Progenitor cell of endocrine pancreas (in vitro differentiated cells): ENCODE measurements at places on chromosomes 1 and 21. TPM values are rescaled to one million over a fixed set of nuclear protein-coding genes. Genes with fewer than 3 reads are reported as not detected.

OR2M5 gene
- total RNA-seq = not detected in 2 replicates

KRTCAP2 gene
- total RNA-seq = 146 and 149 TPM in 2 replicates

SLC2A5 gene
- total RNA-seq = not detected in 2 replicates

OR2L2 gene
- 0.14 and 0.22 TPM in 2 replicates for total RNA-seq

GRCh38 chr1:67752306-67752705 lies 67.3 kb downstream of the GADD45A start:
- H3K27ac ChIP-seq = no peak overlapping the region
- peaks cover 37% of the 10 kb centered on the region for H3K4me1 ChIP-seq
- H3K27me3 ChIP-seq = no peaks in the 10 kb centered on the region

GRCh38 chr21:40056031-40056430 lies 188.8 kb downstream of the PCP4 start:
- no peak overlapping the region for H3K27ac ChIP-seq
- peaks cover 8% of the 10 kb centered on the region for H3K36me3 ChIP-seq
- no peak overlapping the region for H3K4me3 ChIP-seq
- DNase-seq = no peak

GRCh38 chr1:44377925-44378784 lies 23.1 kb upstream of the ERI3 start:
- H3K4me3 ChIP-seq = no peak overlapping the region
- peak; percentile 40 for DNase-seq
- H3K36me3 ChIP-seq = no peaks in the 10 kb centered on the region
- peaks cover 26% of the 10 kb centered on the region for H3K27me3 ChIP-seq

- no peaks in the 10 kb centered on the region for H3K36me3 ChIP-seq
- peaks cover 6% of the 10 kb centered on the region for H3K4me1 ChIP-seq
- no peak overlapping the region for H3K27ac ChIP-seq
- H3K27me3 ChIP-seq = peaks cover 12% of the 10 kb centered on the region
- H3K4me3 ChIP-seq = no peak overlapping the region
- no peak for DNase-seq
These were observed 146.6 kb downstream of the GLUL start for GRCh38 chr1:182245040-182245439.

DNA sequence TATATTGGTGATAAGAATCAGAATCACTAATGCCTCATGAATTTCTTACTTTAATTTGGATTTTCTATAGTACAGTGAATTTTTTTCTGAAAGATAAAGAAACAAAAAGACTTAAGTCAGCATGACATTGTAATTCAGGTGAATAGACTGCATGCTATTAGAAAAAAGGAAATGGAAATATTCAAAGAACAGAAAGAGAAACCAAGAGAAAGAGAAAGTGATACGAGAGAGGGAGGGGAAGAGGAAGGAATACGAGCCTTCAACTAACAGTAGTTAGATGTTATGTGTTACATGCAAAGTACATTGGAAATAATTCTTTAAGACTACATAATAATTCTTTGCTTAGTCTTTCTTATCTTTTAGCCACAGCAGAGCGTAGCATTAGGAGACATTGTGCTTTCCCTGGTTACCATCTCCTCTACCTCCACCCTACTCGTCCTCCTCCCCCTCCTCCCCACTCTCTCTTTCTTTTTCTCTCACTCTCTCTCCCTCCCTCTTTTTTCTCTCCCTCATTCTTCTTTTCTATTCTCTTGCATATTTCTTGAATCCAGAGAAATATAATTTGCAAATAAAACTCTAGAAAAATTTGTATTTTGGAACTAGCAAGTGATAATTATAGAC lies 46.4 kb upstream of the ADGRL4 start:
- no peak overlapping the region for H3K27ac ChIP-seq
- no peak for DNase-seq
- no peak overlapping the region for H3K4me3 ChIP-seq
- H3K4me1 ChIP-seq = no peaks in the 10 kb centered on the region
- H3K27me3 ChIP-seq = no peaks in the 10 kb centered on the region

DNA sequence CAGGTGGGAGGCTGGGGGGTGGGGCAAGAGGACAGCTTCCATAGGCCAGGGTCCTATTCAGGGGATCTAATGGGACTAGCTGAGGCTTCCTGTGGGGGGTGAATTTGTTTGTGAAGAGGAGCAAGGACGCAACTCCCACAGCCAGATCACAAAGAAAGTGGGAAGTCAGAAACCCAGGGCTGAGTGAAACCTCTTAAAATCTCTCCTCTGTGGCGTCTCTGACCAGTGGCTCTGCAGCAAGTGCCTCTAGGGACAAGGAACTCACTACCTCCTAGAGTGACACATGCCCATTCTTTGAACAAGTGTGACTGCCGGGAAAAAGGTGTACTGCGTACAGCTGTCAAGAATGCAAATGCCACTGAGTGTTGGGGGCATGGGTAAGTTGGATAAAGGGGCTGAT lies 187.9 kb downstream of the HIVEP3 start:
- peaks cover 30% of the 10 kb centered on the region for H3K27me3 ChIP-seq
- no peaks in the 10 kb centered on the region for H3K36me3 ChIP-seq
- no peak overlapping the region for H3K27ac ChIP-seq
- no peaks in the 10 kb centered on the region for H3K4me1 ChIP-seq
- no peak for DNase-seq
- no peak overlapping the region for H3K4me3 ChIP-seq

DNA sequence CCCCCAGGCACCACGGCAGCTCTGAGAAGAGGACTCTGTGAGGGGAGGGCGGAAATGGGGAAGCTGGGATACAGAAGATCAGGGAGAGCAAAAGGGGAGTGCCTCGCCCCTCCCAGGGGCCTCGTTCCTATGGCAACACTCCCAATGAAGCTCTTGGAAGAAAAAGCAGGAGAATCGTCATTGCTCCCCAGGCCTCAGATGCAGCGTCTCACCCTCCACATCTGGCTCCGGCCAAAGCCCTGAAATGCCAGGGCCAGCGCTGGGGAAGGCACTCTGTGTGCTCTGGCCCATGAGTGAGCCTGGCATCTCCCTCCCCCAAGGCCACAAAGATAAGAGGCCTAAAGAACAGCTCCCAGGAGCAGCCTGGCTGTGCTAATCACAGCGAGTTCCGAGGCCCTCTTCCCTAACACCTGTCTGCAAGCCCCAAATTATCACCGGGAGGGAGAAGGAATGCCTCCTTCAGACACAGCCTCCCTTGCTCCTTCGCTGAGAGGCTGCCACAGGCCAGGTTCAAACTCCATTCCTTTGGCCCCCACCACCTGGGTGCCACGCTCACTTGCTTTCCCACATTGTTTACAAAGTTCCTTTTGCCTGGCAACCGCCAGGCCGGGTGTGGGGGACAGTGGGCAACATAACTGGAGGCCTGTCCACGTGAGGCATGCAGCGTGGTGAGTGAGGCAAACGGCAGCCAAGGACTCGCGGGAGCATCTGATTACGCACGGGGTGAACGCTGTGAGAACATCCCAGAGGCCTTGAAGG lies 27.8 kb downstream of the ECE1 start:
- no peaks in the 10 kb centered on the region for H3K27me3 ChIP-seq
- H3K4me3 ChIP-seq = peak overlapping the region; percentile 12
- peaks cover 41% of the 10 kb centered on the region for H3K4me1 ChIP-seq
- no peak for DNase-seq
- peaks cover 36% of the 10 kb centered on the region for H3K36me3 ChIP-seq

DNA sequence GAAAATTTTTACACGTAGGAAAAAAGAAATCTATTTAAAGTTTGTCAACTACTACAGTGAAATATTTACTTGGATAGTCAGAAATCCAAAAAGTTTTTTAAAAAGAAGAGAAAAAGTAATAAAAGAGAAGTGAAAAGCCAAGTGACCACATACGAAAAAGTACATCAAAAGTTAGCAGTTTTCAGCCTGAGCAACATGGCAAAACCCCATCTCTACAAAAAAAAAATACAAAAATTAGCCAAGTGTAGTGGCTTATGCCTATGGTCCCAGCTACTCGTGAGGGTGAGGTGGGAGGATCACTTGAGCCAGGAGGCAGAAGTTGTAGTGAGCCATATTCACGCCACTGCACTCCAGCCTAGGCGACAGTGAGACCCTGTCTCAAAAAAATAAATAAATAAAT lies 5.2 kb upstream of the MR1 start:
- no peak overlapping the region for H3K27ac ChIP-seq
- peaks cover 15% of the 10 kb centered on the region for H3K27me3 ChIP-seq
- no peak overlapping the region for H3K4me3 ChIP-seq
- no peak for DNase-seq

- peak overlapping the region; percentile 27 for H3K4me3 ChIP-seq
- peak overlapping the region; percentile 97 for H3K27ac ChIP-seq
These were observed 37.7 kb upstream of the GPR37L1 start for GRCh38 chr1:202084791-202085681.

- H3K36me3 ChIP-seq = no peaks in the 10 kb centered on the region
- no peaks in the 10 kb centered on the region for H3K27me3 ChIP-seq
- no peaks in the 10 kb centered on the region for H3K4me1 ChIP-seq
- H3K4me3 ChIP-seq = no peak overlapping the region
These were observed 51.2 kb upstream of the CAPZB start for GRCh38 chr1:19536519-19536918.

DNA sequence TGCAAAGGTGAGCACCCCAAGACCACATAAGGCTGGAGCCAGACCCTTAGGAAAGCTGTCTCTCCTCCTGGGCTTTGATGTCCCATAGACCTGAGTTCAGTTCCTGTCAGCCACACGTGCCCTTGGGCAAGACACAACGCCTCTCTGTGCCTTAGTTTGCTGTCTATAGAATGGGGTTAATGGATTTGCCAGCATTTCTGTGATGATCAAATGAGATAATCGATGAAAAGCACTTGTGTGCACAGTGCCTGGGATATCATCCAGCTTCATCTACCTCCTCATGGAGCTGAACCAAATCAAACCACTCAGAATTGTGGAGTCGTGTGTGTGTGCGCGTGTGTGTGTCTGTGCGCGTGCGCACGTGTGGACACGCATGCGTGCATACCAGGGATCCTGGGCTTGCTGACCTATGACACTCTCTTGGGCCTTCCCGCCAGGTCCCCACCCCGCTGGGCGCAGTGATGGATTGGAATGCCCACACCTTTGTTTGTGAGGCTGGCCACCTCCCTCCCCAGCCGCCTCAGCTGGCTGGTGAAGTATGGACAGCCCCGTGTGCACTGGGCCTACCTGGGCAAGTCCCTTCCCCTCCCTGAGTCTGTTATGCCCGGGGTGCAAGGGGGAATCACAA lies 5.2 kb downstream of the TTC22 start:
- H3K36me3 ChIP-seq = no peaks in the 10 kb centered on the region
- no peak for DNase-seq
- H3K27me3 ChIP-seq = peaks cover 16% of the 10 kb centered on the region

- no peak overlapping the region for H3K4me3 ChIP-seq
- H3K27me3 ChIP-seq = peaks cover 94% of the 10 kb centered on the region
- H3K36me3 ChIP-seq = no peaks in the 10 kb centered on the region
- H3K27ac ChIP-seq = no peak overlapping the region
These were observed 5.3 kb downstream of the DMBX1 start for GRCh38 chr1:46494910-46495309.

GRCh38 chr1:193104502-193104906 lies 710 bp downstream of the GLRX2 start:
- peak overlapping the region; percentile 91 for H3K27ac ChIP-seq
- DNase-seq = no peak
- H3K36me3 ChIP-seq = no peaks in the 10 kb centered on the region
- H3K27me3 ChIP-seq = peaks cover 8% of the 10 kb centered on the region
- peak overlapping the region; percentile 87 for H3K4me3 ChIP-seq

DNA sequence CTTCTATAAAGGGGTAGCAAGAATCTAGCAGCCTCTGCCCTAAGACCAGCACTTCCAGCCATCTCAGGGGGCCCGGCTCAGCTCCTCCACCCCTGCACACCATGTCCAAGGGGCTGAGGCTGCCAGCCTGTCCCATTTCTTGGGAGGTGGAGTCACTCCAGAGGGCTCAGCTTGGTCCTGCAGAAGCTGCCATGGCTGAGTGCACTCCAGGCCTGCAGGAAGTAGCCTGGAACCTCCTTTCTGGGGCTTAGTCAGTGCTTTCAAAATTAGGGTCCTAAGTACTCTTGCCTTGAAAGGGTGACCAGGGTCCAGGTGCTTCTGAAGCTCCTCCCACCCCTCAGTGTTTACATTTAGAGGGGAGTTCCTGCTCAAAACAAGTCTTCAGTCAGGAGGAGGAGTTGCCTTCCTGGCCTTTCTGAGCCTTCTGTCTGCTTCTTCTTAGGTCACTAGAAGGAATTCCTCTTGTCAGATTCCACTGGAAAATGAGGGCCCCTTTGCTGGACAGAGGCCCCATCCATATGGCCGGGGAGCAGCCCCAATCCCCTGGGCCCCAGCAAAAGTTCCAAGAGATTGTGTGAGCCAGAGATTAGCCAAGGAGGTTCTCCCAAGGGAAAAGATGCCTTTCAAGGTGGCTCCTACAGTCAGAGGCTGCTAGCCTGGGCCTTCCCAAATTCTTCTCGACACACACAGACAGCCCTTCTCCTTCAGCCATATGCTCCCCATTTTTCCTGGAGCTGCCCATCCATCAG lies 128.1 kb upstream of the VAMP3 start:
- peaks cover 2% of the 10 kb centered on the region for H3K4me1 ChIP-seq
- H3K4me3 ChIP-seq = no peak overlapping the region
- no peak overlapping the region for H3K27ac ChIP-seq
- H3K27me3 ChIP-seq = no peaks in the 10 kb centered on the region
- DNase-seq = no peak

DNA sequence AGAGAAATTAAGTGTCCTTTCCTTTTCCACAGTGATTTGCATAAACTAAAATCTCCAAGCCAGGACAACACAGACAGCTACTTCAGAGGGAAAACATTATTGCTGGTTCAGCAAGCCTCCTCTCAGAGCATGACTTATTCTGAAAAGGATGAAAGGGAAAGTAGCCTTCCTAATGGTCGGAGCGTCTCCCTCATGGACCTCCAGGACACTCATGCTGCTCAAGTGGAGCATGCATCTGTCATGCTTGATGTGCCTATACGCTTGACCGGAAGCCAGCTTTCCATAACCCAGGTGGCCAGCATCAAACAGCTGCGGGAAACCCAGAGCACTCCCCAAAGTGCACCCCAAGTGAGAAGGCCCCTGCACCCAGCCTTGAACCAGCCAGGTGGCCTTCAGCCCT lies 39.1 kb downstream of the CLEC20A start:
- no peak overlapping the region for H3K4me3 ChIP-seq
- H3K4me1 ChIP-seq = no peaks in the 10 kb centered on the region
- no peak for DNase-seq
- H3K36me3 ChIP-seq = peaks cover 11% of the 10 kb centered on the region
- no peaks in the 10 kb centered on the region for H3K27me3 ChIP-seq
- no peak overlapping the region for H3K27ac ChIP-seq
